CD4-positive, alpha-beta T cell treated with Interferon gamma for 1 hour (primary cell): ENCODE measurements at places on chromosomes 5 and 9.

DNA sequence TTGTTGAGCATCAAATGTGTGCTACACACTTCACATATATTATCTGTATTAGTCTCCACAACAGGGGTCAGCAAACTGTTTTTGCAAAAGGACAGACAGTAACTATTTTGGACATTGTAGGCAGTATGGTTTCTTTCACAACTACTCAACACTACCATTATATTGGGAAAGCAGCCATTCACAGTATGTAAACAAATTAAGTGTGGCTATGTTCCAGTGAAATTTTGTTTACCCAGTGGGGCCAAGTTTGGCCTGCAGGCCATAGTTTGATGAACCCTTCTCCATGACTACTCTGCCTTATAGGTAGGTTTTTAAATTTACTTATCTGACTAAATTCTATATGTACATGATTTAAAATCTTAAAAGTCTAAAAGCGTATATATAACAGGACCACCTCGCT is 13.0 kb upstream of the FAM151B start:
- no peak for DNase-seq

DNA sequence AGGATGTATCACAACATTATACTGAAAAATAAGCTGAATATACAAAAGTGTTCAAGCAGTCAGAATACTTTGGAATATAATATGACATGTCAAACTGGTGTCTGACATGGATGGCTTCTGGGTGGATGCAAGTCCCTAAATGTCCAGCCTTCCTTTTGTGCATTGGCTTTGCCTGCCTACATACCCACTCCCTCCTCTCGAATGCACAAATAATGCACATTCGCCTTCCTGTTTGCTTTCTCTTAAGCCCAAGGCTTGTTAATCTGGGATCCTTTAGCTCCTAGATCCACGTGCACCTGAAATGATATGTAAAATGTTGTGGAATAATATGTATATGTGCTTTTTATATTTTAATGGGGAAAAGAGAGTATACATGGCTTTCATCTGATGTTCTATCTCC is 12.9 kb upstream of the NPR2 start:
- no peak for DNase-seq

- no peak for DNase-seq
These were observed 376.9 kb upstream of the GRAMD2B start for GRCh38 chr5:126046318-126046717.

DNA sequence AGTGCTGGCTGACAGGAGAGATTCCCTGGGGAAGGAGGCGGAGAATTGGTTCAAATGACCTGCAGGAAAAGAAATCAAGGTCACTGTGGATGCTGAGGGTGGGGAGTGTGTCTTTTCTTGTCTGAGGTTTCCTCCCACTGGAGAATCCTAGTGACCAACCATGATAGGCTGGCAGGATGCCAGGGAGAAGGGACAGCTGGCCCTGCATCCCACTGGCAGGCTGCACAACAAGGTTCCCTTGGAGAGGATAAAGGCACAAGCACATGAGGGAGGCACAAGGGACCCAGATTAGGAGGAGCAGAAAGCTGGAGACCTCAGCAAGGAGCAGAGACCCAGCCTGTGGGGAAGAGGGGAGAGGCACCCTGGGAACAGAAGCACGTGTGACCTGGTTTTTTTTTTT is 11.4 kb upstream of the ZDHHC12 start:
- no peak for DNase-seq

DNA sequence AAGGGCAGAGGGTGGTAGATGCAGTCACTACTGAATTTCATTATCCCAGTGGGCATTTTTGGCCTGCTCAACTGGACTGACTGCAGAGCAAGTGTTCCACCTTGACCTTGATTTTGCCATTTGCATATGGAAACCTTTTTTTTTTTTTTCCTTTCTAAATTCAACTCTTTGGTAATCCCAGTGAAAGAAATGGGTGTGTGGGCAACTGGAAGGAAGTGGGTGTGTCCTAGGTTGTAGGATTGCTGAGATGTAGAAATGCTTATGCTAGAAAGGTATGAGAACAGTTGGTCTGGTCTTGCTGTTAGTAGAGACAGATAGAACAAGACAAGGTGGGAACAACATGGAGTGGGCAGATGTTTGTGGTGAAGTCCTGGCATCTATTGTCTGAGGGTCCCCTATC is 7.8 kb upstream of the IL12B start:
- DNase-seq, result no peak

GRCh38 chr5:132834057-132834456 is 3.6 kb upstream of the SHROOM1 start:
- no peak for DNase-seq

DNA sequence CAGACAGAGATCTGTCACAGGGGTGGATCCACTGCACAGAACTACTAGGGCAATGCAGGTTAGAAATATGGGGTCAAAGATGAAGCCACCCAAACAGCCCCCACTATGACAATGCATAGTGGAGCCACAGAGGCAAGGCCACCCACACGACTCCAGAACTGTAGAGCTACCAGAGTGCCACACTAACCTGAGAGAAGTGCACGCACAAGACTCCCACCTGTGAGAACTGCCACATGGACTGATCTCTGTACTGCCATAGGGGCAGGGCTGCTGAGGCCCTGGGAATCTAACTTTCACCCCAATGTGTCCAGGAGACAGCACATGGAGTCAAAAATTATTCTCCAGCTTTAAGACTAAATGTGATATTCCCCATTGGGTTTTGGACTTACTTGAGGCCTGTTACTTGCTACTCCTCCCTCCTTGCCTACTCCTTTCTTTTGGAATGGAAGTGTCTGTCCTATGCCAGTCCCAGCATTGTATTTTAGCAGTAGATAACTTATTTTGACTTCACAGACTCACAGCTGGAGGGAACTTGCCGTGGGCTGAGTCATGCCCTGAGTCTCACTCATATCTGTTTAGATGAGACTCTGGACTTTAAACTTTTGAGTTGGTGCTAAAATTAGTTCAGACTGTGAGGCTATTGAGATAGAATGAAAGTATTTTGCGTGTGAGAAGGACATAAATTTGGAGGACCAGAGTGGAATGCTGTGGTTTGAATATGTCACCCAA is 853.3 kb downstream of the MAT2B start:
- DNase-seq, result no peak

GRCh38 chr5:41270423-41271251 is 57.3 kb upstream of the C6 start:
- no peak for DNase-seq

DNA sequence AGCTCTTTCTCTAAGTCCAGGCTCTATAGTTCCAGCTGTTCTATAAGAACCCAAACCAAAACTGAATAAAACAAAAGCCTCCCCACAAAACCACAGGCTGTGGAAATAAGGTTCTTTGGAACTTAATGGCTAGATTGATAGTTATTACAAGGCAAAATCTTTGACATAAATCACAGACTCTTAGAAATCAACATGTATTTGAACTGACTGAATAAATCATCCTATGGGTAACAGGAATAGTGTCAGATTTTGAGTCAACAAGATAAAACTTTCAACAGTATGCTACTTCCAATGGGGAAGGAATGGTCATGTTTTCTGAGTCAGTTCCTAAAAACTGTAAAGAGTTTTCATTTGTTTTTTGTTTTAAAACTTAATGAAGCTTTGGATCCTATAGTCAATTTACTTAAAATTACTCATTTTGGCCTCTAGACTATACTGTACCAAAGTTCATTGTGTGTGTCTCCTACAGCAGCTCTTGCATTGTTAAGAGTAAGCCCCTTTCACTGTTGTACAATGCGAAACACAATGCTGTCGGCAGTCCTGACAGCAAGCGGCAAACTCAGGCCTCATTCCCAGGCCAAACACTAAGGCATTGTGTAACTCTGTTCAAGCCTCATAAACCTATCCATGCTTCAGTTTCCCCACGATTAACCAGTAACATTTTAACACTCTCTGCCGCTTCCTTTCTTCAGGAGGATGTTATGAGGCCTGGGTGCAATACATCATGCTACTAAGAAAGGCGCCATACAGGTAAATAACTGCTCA is 134.1 kb downstream of the ARL15 start:
- no peak for DNase-seq

DNA sequence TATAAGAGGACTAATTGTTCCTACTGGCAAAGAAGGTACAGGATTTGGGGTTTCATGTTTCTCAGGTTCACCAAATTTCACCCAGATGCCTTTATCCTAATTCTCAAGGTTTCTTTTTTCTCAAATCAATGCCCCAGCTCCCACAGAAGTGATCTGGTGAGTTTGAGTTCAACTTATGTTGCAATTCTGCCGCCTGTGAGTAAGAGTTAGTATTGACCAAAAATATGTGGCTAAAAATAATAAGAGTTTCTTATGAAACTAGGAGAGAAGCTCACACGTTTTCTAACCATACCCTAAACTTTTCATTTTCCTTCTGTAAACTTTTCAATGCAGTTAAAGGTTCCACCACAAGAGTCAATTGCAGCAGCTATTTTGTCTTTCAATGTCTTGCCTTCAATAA is 15.1 kb downstream of the SLCO6A1 start:
- DNase-seq, result no peak

DNA sequence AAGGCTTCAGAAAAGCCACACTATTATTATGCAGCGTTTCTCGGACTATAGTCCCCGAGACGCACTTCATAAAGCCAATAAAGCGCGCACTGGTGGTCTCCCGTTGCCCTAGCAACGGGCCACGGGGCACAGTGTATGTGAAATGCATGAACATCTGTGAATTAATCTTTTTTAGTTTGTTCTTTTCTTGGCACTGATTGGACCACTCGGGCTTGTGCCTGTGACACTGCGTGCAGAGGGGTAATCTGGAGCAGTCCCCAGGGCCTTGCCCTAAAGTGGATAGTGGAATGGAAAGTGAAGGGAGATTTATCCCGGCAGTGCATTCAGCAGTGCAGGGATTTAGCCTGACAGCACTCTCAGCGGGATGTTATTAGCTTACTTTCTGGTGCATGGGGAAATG is 92.1 kb downstream of the TLE4 start:
- DNase-seq, result no peak

GRCh38 chr5:66224274-66224673 is 80.2 kb downstream of the SREK1 start:
- DNase-seq, result no peak

DNA sequence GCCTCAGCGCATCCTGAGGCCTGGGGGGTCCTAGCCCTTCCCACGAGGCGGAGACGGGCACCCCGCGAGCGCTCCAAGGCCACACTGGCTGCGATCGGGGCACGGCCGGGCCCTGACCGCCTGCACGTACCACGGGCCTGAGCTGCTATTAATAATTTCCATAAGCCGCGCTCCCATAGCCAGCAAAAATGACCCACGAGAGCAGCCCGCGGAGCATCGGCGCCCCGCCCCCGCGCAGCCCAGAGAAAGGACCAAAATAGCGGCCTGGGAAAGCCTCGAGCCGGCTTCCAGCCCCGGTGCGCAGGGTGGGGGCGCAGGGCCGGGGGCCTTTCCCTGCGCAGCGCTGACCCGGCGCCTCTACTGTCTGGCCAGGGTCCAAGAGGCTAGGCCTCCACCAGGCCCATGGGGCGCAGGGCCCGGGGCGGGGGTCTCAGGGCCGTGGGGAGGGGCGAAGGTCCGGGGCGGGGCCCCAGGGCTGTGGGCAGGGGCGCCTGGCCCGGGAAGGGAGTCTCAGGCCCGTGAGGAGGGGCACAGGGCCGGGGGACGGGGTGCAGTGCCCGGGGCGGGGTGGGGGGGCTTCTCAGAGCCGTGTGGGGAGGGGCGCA is 54.4 kb downstream of the EXD3 start:
- no peak for DNase-seq

GRCh38 chr5:109695005-109695926 is 5.5 kb downstream of the MAN2A1 start:
- DNase-seq, result no peak

GRCh38 chr5:39076757-39077728 is 2.8 kb upstream of the RICTOR start:
- DNase-seq, result no peak

- no peak for DNase-seq
These were observed 27.1 kb downstream of the NKD2 start for GRCh38 chr5:1035421-1036405.

DNA sequence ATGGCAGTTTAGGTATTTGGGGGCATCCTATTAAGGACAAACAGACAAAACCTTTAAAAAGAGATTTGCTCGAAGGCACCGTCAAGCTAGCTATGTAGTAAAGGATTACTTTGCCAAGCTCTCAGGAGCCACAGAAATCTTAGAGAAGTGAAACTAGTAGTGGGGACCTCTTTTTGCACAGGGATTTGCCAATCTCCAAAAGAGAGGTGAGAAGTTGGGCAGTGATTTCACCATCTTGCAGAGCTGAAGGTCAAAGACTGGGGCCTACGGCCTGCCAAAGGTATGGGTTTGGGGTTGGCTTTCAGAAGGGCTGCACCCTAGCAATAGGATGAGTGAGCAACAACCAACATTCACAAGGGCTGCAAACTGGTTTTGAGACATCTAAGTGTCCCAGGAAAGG is 1.6 kb upstream of the FCN1 start:
- DNase-seq, result no peak

DNA sequence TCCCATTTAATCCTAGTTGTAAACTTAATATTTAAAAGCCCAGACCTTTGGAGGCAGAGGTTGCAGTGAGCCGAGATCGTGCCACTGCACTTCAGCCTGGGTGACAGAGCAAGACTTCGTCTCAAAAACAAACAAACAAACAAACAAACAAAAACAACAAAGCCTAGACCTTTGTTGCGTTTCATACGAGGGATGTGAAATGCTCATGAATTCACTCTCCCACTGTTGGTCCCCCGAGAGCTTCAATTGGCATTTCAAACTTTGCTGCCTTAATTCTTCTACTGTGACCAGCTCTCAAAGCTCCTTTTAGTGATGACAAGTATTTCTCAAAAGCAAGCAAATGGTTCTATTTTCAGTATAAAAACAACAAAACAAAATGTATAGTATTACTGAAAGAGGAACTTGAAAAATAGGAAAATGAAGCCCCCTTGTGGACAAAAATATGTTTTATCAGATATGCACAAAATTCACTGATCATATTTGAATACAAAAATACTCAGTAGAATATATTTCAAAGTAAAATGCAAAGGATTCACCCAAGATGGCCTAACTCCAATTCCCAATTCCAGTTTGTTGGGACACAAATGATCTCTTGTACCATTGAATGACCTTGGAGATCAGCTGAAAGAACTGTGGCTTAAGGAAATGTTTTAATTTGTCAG is 140.4 kb downstream of the ESM1 start:
- no peak for DNase-seq

DNA sequence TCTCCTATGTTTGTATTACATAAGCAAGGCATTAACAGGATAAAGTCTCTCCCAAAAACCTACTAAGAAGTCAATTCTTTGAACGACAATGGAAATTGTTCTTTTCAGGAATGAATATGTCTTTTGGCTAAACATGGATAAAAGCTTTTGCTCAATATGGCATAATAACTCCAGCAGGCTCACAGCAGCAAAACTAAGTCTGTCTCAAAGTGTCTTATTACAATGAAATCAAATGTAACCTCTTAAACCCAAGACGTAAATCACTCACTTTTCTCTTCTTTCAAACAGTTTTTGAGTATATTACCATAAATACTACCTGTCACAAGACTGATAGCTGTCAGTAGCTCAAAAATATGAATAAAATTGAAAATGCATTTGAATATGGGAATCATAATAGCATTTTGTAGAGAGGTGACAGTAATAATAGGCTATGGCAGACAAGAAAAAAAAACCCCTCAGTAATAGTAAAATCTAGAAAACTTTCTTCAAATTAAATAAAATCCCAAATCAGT is 41.7 kb upstream of the EFNA5 start:
- DNase-seq, result no peak
